Stimulated activated CD8-positive, alpha-beta memory T cell treated with anti-CD3 and anti-CD28 coated beads, Interleukin-4, amount 100 ng/mL, for 1 hour (primary cell): ENCODE measurements at places on chromosomes 4 and X.

DNA sequence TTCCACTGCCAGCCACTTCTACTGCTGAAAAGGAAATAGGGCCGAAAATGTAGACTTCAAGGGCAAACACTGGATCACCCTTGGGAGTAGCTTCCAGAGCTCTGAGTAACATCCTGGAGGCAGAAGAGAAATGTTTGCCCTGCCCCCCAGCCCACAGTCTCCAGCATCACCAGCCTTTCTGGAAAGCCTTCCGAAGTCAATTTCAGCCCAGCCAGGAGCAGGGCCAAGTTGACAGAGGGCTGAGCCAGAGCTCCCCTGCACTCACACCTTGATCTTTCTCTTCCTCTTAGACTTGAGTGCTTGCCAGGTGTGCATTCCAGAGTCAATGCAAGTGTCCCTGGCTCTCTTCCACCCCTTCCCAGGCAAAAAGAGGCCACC, 35.2 kb downstream of the SLC25A5 start:
- DNase-seq = no peak

- no peak for DNase-seq
Measured at GRCh38 chr4:110959041-110959643, 336.3 kb upstream of the PITX2 start.

GRCh38 chr4:74223801-74224200, 65.9 kb downstream of the MTHFD2L start:
- no peak for DNase-seq

- DNase-seq = no peak
Measured at GRCh38 chr4:74499986-74500781, 55.2 kb downstream of the AREG start.

GRCh38 chr4:143407888-143408287, 71.2 kb downstream of the GAB1 start:
- DNase-seq = no peak

GRCh38 chr4:65651031-65651430, 19.3 kb downstream of the EPHA5 start:
- no peak for DNase-seq

GRCh38 chrX:65811558-65812228, 144.2 kb downstream of the MSN start:
- no peak for DNase-seq

DNA sequence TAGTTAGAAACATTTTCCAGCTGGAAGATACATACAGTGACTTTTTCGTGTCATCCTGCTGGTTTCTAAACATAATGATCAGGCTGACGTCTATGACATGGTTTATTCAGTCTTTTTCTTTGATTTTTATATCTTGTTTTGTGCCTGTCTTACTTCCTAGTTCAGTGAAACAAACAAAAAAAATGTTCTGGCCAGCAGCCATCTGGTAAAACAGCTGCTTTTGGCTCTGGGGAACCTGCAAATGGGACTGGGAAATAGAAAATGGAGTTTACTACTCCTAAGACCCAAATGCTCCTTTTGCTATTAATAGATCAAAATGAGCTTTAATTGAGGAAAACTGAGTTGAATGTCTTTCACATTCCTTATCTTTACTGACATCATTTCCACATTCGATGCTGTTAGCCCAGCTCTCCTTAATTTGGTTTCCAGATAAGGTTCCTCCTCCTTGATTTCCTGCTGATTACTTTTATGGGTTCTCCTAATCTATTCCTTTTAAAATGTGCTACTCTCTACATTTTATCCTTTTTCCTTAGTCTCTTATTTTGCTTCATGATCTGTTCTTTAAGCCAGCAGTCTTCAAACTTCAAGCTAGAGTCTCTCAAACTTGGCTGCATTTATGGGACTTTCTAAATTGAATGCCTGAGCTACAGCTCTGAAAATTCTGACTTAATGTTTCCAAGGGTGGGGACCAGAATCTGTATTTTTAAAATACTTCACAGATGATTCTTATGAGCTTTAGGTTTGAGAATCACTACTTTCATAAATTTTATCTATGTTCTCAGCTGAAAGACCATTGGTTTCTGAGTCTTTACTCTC, 499.5 kb downstream of the ANKRD50 start:
- no peak for DNase-seq

DNA sequence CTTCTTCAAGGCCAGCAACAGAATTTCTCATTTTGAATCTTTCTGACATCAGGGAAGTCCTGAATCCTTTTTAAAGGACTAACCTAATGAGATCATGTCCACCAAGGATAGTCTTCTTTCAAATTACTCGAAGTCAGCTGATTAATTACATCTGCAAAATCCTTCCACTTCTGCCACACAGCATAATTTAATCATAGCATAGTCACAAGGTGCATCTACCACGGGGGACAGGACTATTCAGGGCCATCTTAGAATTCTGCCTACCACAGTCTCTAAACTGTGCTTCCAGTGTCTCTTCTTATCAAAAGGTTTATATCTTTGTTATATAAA, 53.7 kb downstream of the ATP10D start:
- no peak for DNase-seq

DNA sequence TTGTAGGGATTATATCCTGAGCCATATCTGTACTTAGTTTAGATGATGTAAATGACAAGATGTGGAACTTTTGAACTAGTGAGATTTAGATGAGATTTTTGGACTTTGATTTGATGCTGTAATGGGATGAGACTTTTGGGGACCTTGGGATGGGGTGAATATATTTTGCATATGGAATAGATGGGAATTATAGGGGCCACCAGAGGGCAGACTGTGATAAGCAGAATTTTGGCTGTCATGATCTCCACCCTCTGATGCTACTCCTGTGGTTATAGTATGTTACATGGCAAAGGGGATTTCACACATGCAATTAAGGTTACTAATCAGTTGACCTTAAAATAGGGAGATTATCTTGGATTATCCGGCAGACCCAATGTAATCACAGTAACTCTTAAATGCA, 214.0 kb upstream of the NHS start:
- no peak for DNase-seq

DNA sequence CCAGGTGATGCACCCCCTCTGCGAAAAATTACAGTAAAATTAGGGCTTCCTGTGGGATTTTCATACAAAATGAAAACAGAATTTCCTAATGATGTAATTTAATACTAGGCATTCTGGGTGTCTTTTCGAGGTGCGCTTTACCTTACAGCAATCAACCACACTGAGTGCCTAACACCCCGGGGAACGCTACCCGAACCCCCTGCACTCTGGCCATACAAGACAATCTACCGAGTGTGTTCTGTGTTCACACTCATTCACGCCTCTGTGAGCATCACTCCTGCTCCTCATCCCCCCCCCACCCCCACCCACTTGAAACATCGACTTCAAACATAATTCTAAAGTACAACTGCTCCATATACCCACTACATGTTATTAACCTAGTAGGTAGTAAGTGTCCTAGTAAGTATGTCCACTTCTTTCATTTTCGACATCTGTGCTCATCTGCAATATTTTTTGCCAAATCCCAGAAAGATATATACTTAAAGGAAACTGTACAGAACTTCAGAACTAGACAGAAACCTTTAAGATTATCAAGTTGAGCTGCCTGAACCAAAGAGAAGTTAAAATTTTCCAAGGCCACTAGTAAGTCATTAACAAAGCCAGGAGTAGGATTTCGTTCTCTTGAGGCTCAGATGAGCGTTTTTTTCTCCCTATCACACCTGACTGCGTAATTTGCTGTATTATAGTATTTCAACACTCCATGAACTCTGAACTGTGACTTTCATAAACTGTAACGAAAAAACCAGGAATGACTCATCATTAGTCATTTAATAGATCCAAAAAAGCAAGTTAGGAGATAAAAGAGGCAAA, 80.0 kb downstream of the FAT1 start:
- DNase-seq = no peak

DNA sequence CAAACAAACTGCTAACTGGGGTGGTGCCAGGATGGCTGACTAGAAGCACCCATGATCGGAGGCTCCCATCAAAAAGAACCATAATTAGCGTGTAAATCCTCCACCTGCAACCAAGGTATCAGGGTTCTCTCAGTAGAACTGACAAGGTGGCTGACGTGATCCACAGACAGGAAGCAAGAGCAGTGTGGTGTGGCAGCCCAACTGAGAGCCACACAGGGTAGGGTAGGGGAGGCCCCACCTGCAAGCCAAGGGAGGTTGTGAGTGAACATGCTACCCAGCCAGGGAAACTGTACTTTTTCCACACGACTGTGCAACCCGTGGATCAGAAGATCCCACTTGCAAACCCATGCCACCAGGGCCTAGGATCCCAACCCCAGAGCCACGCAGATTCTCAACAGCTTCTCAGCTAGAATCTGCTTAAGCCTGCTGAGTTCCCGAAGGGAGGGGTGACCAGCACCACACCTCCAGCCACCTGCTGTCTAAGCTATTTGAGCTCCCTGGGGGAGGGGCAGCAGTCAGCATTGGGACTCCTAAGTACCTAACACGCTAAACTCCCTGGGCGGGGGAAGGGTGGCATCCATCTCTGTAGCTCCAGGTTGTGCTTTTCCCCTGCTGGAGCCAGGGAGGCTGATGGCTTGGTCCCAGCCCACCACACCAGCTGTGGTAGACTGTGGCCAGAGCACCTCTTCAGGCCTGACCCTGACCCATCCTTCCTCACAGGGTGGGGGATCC, 425.1 kb downstream of the GPM6A start:
- no peak for DNase-seq

- DNase-seq = no peak
Measured at GRCh38 chr4:92104506-92104905, 199.3 kb upstream of the GRID2 start.
